DMS 273 treated with DMSO at 0.1 percent for 48 hours (cell line): ENCODE measurements at places on chromosomes 6 and 20.
A peak's percentile ranks its signal among the peaks of the same experiment; 100 is the strongest.

- no peak for DNase-seq
Measured at GRCh38 chr6:22448291-22448711, 121.1 kb upstream of the HDGFL1 start.

- DNase-seq = peak; percentile 80
Measured at GRCh38 chr6:36302227-36302976, 32.5 kb downstream of the PNPLA1 start.

DNA sequence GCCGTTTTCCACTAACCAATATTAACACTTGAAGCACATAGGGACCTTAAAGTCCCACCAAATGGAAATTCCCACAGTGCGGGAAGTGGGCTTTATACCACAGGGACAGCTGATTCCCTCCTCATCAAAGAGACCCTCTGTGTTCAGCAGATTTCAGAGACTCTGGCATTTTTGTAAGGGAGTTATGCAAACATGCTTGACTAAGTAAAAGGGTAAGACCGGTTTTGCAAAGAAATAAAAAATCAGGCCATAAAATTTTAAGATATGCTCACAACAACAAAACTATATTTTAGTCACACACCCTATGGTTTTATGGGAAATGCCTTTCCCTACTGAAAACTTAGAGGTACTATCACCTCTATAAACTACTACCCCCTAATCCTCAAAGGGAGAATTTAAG is 45.4 kb upstream of the SPTLC3 start:
- DNase-seq = no peak

DNA sequence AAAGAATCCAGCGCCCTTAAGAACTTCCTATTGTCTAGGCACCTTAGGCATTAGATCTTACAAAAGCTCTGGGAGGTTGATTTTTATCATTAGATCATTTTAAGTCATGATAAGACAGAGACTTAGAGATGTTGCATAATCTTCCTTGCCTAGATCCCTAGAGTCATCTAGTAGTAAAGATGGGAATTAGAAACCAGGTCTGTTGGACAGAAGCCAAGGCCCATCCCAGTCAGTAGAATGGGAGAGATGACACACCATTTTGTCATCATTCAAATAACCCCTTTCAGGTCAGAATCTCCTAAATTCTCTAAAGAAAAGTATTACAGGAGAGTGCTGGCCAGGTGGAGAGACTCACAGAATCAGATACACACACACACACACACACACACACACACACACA is 579.1 kb downstream of the BMP2 start:
- no peak for DNase-seq

- DNase-seq = no peak
Measured at GRCh38 chr6:128047989-128048388, 147.1 kb upstream of the THEMIS start.

GRCh38 chr20:13221673-13222318 is 722 bp downstream of the ISM1 start:
- DNase-seq = no peak

GRCh38 chr20:62059920-62060630 is 5.6 kb downstream of the TAF4 start:
- no peak for DNase-seq

GRCh38 chr6:135170849-135171248 is 10.3 kb upstream of the MYB start:
- no peak for DNase-seq

DNA sequence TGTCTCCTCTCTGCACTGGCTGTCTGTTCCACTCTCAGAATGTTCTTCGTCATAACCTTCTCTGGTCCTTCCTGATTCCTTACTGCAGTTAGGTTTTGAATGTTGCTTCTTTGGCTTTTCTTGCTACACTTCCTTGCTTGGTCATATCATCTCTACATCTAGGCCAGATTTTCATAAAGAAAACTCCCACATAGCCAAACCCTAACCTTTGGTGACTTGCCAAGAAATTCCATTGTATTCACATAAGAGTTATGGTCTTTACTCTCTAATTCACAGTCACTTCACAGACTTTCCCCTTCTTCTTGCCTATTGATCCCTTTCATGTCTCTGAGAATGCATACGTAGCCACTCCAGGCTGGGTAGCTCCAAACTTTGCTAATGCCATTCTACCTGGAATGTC is 41.9 kb upstream of the SIM1 start:
- no peak for DNase-seq
